ENCODE measurements at places on chromosomes 5 and 9.

DNA sequence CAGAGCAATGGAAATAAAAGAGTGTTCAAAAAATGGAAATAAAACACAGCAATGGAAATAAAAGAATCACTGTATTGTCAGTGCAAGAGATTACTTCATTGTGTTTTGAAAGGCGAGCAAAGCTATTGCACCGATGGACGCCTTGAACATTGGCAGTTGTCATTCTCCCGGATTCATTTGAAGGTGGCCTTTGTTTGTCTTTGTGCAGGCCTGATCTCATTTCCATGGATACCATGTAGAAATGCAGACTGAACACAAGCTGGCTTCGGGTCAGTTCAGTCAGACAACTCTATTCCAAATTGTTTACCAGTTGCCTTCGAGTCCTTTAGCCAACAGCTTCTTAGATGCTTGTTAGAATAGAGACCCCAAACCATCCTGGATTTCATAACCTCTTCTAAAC, 8.3 kb downstream of the ITGA2 start:
- DNase-seq: no peak

DNA sequence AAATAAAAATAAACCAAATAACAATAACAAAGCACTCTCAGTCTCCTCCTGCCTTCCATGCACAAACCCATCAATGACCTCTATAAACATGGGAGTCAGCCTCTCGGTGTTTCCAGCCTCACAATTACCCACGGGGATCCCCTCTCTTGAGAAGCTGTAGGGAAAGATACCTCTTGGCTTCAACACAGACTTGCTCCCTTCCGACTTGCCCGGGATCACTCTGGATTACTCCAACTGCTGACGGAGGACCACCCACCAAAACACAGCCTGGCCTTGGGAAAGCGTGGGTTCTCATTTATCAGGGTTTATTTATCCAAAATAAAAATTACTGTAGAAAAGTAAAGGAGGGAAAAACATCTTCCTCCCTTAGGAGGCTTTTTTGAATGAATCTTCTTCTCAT, 11.5 kb upstream of the NKX2-5 start:
- no peak for DNase-seq

DNA sequence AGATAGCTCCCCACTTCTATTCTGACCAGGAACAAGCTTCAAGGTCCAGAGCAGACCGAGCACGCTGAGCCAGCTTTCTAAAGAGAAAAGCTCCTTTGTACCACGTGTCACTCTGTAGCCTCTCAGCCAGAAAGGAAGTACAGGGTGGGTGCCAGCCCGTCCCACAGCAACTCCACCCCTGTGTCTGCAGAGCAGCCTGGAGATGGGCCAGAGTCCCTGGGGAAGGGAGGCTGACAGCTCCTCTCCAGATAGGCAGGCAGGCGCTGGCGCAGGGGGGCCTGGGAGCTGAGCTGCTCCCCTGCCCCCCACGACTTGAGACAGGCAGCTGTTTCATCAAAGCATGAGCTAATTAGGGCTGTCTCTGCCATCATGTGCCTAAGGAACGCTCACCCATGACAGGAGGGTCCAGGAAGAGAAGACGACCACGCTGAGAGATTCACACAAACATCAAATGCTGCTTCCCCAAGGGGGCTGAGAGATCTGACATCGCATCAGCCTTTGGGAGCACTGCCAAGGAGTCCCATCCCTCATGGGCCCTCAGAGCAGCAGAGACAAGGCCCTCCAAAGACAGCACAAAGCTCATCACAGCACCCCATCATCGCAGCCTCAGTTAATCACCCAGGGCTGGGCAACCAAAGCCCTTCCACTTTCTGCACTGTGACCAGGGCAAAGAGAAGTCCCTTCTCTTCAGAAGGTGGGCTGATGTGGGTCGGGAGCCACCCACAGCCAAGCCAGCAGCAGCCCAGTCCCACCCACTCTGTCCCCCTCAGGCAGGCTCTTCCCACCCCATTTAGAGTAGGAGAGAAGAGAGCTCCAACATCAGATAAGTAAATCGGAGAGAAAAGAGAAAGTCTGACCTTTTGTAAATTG, 78.5 kb upstream of the LRRTM2 start:
- DNase-seq: no peak

- DNase-seq: no peak
Observed at GRCh38 chr5:53913941-53914340, 353.5 kb downstream of the NDUFS4 start.

DNA sequence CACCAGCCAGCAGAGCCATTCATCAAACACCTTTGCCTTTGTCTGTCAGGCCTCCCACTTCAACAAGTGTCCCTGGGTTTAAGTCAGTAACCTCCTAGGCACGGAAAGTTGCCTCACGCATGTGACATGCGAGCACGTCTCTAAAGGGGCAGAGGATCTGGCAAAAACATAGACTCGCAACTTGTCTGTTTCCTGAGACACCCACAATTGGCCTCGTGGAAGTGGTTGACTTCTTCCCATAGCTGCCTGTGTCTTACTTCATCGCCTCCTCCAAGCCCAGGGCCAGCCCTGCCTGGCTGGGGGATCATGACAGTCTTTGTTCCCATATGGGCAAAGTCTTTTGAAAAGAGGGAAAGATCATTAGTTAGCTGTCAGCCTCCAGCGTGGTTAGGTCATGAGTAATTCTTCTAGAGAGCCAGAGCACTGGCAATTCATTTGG, 35.5 kb upstream of the GLRX start:
- DNase-seq: no peak

DNA sequence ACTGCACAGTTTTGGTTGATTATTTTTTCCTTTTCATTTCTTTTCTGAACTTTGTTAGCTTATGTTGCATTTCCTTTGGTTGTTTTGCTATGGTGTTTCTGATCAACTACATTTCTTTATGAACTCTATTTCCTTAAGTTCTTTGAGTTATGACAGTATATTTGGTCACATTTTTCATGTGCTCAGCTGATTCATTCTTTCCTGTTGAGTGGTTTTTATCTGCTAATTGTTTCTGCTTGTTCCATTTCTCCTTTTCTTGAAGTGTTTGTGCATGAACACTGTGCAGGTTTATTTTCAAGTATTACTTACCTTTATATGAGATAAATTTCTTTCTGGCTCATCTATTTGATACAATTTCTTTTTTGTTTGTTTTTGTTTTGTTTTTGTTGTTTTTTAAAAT, 50.9 kb upstream of the MACIR start:
- no peak for DNase-seq

- no peak for DNase-seq
Observed at GRCh38 chr5:81305785-81306184, 4.4 kb downstream of the ZCCHC9 start.
